ENCODE measurements at places on chromosomes 12 and 14.

DNA sequence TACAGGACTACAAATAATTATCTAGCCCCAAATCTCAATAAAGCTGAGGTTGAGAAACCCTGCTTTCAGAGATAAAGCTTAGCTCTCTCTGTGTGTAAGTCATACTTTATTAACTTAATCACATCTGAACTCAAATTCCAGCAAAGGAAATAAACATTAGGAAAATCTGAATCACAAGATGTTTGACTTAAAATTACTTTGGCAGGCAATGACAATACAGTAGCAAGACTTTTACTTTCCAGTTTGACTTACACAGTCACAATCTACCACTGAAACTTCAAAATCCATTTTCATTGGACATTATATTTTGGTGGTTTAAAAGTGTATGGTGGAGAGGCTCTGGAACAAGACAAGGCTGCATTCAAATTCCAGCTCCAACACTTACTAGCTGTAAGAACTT lies 11.4 kb downstream of the TMEM116 start:
- no peak for DNase-seq

- no peak for DNase-seq
These were observed 21.8 kb upstream of the WSCD2 start for GRCh38 chr12:108107293-108107692.

GRCh38 chr14:39988939-39989338 lies 556.7 kb upstream of the FBXO33 start:
- DNase-seq: no peak

- no peak for DNase-seq
These were observed 296.3 kb upstream of the PRKD1 start for GRCh38 chr14:30223966-30224365.

- no peak for DNase-seq
These were observed 35.9 kb downstream of the FLRT2 start for GRCh38 chr14:85565862-85566296.

DNA sequence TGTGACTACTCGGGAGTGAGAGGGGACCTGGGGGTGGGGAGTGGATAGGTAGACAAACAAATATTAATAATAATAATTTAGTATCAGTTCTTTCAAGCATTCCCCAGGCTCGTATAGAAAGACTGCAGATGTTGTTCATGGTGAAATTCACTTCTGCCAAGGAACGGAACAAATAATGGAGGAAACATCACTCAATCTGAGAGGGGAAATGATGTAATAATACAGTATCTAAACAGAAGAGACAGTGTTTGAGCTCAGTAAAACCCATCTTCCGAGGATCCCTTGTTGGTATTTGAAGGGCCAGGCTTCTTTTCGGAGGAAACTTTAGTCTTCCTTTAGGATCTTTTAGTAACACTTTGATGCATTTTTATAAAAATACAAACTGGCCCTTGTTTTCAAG lies 114.2 kb downstream of the KCNK10 start:
- no peak for DNase-seq

DNA sequence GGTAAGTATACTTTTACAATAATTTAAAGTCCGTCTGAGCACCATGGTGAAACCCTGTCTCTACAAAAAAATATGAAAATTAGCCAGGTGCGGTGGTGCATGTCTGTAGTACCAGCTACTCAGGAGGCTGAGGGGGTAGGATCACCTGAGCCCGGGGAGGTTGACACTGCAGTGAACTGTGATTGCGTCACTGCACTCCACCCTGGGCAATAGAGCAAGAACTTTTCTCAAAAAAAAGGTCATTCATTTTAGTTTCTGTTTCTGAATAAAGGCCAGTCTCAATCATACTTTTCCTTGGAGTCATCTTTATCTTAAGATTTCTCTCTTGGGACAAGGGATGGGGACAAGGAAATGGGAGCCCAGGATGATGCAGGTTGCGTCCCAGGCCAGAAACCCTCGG lies 12.9 kb downstream of the ANKRD13A start:
- DNase-seq: no peak

- DNase-seq: no peak
These were observed 4.4 kb upstream of the KCNK10 start for GRCh38 chr14:88327497-88327896.

DNA sequence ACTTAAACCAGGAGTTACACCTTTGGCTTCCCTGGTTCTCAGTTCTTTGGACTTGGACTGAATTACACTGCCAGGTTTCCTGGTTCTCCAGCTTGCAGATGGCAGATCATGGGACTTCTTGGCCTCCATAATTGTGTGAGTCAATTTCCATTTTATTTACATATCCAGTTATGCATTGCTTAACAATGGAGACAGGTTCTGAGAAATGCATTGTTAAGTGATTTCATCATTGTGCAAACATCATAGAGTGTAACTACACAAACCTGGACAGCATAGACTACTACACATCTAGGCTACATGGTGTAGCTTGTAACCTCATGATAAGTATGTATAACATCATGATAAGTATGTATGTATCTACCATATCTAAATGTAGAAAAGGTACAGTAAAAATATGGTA lies 276.1 kb upstream of the BTG1 start:
- no peak for DNase-seq

GRCh38 chr12:131510431-131510830 lies 200.5 kb upstream of the SFSWAP start:
- DNase-seq: no peak

DNA sequence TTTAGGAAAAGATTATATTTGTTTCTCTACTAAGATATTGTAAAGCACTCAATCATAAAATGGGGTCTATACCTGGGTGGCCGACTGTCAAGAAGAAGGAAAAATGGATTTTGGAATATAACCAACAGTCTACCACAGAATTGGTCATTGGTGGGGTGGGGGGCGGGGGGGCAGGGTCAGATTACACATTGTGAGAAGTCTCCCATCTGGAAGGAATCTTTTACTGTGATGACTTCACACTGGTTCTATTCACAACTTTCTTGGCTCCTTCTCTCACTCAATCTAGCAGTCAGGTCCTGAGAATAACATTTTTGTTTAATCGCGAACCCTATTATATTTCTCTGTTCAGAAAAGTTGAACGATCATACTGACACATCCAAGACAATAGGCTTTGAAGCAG lies 8.7 kb upstream of the CLEC4E start:
- no peak for DNase-seq

- no peak for DNase-seq
These were observed 45.2 kb downstream of the FOXN3 start for GRCh38 chr14:89371585-89372511.

GRCh38 chr12:94571556-94571955 lies 78.8 kb downstream of the TMCC3 start:
- DNase-seq: no peak

DNA sequence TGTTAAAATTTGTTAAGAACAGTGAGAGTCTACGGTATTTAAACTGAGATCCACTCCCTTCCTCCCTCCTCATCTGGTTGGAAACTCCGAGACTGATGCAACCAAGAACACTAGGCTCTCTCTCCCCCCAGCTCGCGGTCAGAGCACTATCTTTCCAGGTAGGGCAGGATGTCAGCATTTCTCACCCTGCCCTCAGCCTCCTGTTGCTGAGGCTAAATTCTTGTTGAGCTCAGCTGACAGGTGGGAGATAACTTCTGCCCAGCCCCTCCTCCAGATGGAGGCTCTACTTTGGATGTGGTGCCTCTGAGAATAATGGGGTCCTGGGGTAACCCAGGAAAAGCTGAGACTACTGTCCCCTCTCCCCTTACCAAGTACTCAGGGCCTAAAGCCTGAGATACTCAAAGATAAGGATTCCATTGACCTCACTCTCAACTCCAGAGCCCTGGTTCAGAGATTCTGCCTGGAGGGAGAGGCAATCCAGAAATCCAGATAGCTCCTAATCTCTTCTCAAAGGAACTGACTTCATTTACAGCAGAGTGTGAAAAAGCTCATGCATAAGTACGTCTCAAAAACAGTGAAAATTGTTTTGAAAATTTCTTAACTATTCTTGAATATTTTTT lies 110.1 kb downstream of the EML5 start:
- DNase-seq: no peak

- no peak for DNase-seq
These were observed 8.5 kb downstream of the VASH1 start for GRCh38 chr14:76769636-76770292.

- no peak for DNase-seq
These were observed 255.8 kb downstream of the FBXL14 start for GRCh38 chr12:1338483-1339177.

DNA sequence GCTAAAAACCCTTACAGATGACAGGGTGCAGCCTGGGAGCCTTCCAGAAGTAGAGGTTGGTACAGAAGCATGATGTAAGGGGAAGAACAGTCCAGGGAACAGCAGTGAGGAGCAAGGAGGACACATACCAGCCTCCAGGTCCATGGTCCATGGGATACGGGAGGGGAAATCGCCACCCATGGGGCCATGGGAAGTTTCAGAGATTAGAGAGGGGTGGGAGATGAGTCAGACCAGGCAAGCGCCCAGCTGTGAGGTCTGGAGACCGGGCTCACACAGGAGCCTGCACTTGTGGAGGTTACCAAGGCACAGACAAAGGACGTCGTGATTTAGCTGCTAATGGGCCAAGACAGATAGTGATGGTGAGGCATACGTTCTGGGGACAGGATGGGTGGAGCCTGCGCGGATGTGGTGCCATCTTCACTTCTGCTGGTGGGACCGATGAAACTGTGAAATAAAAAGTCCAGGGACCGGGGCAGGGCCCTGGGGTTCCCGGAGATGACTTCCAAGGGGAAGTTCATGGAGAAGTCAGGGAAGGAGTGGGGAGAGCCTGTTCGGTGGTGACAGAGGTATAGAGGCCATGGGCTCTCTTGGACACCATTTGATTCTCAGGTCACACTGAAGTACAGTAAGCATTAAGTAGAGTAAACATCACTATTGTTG lies 17.7 kb upstream of the LRP1-AS start:
- no peak for DNase-seq

DNA sequence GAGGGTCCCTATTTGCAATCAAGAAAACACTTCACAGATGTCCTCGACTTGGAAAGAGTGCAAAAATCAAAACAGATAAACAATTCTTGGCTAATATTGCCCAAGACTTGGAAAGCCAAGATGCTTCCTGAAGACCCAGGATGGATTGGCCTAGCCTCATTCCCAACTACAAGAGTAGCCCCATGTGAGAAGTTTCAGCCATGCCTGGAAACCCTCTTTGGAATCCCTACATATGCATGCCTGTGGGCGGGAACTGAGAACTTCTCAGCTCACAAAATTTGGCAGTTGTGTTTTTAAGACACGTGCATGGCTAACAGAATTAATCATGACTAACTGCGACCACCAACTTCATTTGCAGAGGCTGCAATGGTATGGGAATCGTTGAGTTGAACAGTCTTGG lies 283.2 kb upstream of the TBX3 start:
- no peak for DNase-seq

DNA sequence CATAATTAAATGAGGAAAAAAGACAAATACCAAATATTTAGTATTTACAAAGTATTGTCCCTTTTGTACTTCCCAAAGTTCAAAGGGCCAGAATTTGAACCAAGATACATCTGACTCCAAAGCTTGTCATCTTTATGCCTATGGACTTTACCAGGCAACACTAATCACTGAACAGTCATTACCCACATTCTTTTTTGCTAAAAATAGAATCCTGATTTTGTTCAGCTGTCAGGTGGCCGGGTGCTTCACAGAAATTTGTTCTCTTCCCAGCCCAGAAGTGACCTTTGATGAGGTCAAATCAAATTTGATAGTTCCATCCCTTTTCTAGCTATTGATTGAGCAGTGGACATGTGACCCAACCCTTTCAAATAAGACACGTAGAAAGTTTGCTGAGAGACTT lies 121.6 kb downstream of the LLPH start:
- DNase-seq: no peak

DNA sequence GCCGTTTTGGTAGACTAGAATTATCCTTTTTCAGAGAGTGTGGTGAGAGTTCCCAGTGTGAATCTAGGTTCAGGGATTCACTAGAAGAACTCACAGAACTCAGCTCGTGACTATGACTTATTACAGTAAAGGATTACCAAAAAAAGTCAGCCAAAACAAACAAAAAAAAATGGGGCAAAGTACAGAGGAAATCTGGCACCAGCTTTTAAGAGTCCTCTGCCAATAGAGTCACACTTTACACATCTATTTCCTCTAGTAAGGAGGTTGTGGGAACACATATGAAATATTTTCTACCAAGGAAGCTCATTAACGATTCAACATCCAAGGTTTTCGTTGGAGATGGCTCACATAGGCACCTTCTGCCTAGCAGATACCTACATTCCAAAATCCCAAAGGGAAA lies 28.2 kb downstream of the TSPAN19 start:
- DNase-seq: no peak

- DNase-seq: no peak
These were observed 245.7 kb downstream of the SLC15A4 start for GRCh38 chr12:128578045-128578444.

DNA sequence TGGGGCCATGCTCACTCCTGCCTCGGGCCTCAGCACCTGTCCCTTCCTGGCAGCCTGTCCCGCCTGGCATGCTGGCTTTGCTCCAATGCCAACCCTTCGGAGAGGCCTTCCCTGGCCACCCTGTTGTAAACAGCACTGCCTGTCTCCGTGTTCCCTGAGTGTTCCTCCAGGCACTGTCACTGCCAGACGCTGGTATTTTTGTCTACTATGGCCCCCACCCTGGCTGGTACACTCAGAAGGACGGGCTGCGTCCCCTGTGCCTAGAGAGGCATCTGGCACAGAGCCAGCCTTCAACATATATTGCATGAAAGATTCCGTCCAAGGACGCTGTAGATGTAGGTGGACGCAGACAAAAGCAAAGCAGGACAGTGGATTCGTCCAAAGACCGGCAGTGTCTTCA lies 2.7 kb upstream of the ASPG start:
- no peak for DNase-seq

- DNase-seq: no peak
These were observed 62.2 kb upstream of the WSCD2 start for GRCh38 chr12:108066583-108067577.

- no peak for DNase-seq
These were observed 26.3 kb upstream of the ULK1 start for GRCh38 chr12:131867891-131868675.

DNA sequence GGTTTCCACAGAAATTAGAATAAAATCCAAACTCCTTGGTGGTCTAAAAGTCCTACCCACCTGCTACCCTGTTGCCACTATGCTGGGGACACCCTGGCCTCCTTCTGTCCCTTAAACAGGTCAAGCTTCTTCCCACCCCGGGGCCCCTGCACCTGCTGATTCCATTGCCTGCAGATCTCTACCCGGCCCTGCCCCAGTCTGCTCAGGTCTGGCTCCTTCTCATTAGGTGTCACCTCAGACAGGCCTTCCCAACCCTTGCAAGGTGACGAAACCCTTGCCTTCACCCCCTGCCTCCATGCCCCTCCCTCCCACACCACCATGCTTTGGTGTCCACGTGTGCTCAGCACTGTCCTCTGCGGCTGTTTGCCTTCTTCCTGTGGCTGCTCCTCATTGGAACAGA lies 170.6 kb downstream of the PIWIL1 start:
- no peak for DNase-seq
